ENCODE measurements at places on chromosomes 12 and 14. TPM values are rescaled to one million over a fixed set of nuclear protein-coding genes. Genes with fewer than 3 reads are reported as not detected.

GLT8D2 gene
- total RNA-seq: not detected

GUCY2C gene
- not detected for total RNA-seq

SCN8A gene
- total RNA-seq: 0.36 TPM

PLCZ1 gene
- not detected for total RNA-seq

SERPINA1 gene
- 4.3 TPM for total RNA-seq

TRPV4 gene
- not detected for total RNA-seq

DPPA3 gene
- not detected for total RNA-seq

MYH7 gene
- total RNA-seq: not detected

PIANP gene
- 0.87 TPM for total RNA-seq

GPR135 gene
- 0.81 TPM for total RNA-seq

ZC2HC1C gene
- total RNA-seq: 0.30 TPM

LTB4R gene
- 15.6 TPM for total RNA-seq

OTOGL gene
- total RNA-seq: not detected

ATF7IP gene
- 143 TPM for total RNA-seq

A2ML1 gene
- total RNA-seq: not detected

OVCH1 gene
- not detected for total RNA-seq

MYH6 gene
- not detected for total RNA-seq

KRT83 gene
- total RNA-seq: not detected

STON2 gene
- not detected for total RNA-seq

LRRIQ1 gene
- not detected for total RNA-seq

PPP1R1A gene
- not detected for total RNA-seq

SDS gene
- total RNA-seq: not detected

CCDC198 gene
- total RNA-seq: not detected

CCDC177 gene
- total RNA-seq: not detected

TGM1 gene
- total RNA-seq: 3.9 TPM

CMKLR1 gene
- total RNA-seq: not detected

CHURC1 gene
- 54.0 TPM for total RNA-seq

PLBD1 gene
- 1.3 TPM for total RNA-seq

TAS2R7 gene
- not detected for total RNA-seq

IFNG-AS1 gene
- total RNA-seq: 0.55 TPM

LAG3 gene
- 0.82 TPM for total RNA-seq

All from CD4-positive, alpha-beta T cell (primary cell).